ENCODE measurements at places on chromosomes 7 and 10. TPM values are rescaled to one million over a fixed set of nuclear protein-coding genes. Genes with fewer than 3 reads are reported as not detected.

Gene TAS2R5
- total RNA-seq: 6.1 TPM

Gene C7orf57
- not detected for total RNA-seq

- DNase-seq: no peak
Measured at GRCh38 chr7:4113976-4114375, 568.1 kb upstream of the FOXK1 start.

DNA sequence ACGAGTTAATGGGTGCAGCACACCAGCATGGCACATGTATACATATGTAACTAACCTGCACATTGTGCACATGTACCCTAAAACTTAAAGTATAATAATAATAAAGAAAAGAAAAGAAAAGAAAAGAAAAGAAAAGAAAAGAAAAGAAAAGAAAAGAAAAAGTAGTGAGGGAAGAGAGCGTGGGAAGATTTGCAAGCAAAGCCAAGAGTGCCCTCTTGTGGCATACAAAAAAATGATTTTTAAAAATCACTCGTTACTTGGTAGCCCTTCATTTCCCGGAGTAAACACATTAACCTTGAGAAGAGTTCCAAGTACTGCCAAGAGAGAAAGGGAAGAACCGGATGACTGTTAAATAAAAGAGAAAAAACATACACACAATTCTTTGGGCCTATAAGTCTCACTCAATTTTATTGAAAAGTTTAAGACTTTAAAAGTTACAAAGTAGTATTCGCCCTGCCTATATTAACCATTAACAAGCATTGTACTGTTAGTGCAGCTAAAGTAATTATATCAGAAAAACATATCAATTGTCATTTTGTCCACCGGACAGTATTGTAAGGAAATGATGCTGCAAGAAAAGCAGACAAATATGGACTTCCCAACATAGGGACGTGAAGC lies 6.2 kb upstream of the CH25H start:
- no peak for DNase-seq

GRCh38 chr10:1117651-1118050 lies 61.5 kb downstream of the WDR37 start:
- DNase-seq: peak; percentile 28

- no peak for DNase-seq
Measured at GRCh38 chr7:87926581-87927461, 7.2 kb upstream of the ADAM22 start.
